RCC 7860 (cell line): ENCODE measurements at places on chromosomes 5 and 9.

DNA sequence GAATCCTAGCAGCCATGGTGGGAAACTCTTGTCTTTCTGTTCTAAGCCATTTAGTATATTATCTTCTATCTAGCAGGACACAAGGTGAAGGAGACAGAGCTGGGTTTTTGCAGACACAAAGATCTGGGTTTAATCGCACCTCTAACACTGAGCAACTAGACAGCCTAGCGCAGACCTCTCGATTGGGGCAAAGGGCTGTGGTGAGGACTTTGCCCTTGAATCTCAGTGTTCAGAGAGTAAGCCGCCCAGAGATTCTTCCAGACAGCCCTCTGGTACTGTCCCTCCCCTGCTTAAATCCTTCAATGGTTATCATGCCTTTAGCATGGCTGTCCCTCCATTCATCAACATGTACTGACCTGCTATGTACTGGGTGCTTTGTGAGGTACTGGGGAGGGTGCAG lies 128.1 kb downstream of the CRB2 start:
- DNase-seq, result no peak

DNA sequence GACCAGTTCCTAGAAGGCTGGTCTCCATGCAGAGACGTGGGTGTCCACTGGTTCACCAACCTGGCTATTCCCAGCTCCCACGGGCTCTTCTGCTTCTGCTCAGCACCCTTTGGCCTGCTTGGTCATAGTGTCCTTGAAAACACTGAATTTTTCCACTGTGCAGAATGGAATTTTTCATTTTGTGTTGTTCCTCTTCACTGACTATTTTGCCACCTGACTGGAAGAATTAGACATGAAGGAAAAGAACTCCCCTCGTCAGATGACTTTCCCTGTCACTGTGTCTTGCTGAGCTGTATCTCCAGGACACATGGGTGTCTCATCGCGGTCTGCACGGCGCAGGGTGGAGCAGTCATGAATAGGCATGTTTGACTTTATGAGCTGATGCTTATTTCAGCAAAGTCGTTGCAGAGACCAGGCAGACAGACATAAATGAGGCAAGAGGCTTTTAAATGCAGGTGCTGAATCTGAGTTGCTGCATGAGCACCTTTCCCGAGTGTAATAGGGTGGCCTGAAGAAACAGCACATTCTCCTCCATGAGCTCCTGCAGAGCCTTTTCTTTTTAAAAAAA lies 50.2 kb upstream of the SEMA4D start:
- DNase-seq, result no peak

GRCh38 chr9:114433720-114434255 lies 46.0 kb upstream of the AKNA start:
- DNase-seq, result no peak

- DNase-seq, result no peak
Measured at GRCh38 chr9:35335164-35335563, 154.7 kb upstream of the RUSC2 start.

GRCh38 chr9:115746496-115746895 lies 407.1 kb upstream of the PAPPA start:
- DNase-seq, result no peak

DNA sequence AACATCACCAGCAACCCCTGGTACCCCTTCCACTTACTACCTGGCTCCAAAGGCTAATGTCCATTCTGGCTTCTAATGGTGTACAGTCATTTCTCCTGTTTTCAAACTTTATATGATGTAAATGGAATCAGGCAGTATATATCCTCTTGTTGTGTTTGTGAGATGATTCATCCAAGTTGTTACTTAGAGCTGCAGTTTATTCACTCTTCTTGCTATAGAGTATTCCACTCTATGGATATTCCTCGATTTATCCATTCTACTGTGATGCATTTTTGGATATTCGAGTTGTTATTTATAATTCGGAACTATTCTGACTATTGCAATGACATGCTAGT lies 32.4 kb downstream of the IRF1 start:
- no peak for DNase-seq

DNA sequence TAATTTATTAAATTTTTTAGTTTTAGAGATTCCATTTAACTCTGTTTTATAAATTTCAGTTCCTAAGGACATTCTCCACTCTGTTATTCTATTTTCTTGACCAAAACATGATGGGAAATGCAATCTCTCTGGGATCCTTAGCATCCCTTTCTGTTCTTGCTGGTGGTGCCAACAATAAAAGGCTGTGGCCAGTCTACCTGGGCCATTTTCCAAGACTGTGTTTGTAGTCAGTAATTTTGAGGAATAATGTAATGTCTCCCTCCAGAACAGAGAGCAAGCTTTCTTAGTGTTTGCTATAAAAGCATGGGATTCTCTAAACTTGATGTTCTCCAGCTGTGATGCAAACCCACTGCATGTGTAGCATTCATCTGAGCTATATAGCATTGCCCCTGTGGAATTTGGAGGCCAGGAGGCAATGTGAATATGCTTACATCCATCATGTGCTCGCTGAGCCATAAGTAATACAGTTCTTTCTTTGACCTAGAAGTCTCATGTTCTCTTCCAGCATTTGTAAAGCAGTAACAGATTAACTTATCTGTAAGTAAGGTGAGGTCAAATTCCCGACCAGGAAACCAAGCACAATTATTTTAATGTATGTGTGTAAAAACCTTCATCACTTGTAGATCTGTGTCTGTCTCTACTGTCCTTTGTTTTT lies 211.5 kb upstream of the TAS2R1 start:
- no peak for DNase-seq

DNA sequence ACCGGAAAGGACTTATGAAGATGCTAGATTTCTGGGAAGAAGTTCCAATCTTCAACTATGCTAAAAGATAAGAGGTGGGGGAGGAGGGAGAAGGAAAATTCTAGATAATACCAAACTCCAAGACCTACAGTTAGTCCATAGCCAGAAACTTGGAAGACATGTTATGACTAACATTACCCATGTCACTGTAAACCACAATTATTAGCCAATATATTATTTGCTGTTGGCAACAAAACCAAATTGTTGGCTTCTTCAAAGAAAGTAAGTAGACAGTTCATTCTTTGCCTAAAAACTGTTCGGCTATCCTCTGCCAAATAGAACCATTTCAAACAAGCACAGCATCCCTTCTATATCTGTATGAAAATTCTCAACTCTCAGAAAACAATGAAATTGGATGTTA lies 25.1 kb downstream of the PRLR start:
- no peak for DNase-seq

DNA sequence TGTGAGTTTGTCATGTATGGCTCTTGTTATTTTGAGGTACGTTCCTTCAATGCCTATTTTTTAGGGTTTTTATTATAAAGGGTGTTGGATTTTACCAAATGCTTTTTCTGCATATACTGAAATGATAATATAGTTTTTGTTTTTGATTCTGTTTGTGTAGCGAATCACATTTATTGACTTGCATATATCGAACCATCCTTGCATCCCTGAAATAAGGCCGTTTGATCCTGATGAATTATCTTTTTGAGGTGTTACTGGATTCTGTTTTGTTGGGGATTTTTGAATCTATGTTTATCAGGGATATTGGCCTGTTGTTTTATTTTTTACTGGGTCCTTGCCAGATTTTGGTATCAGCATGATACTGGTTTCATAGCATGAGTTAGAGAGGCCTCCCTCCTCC lies 25.9 kb downstream of the SELENOP start:
- no peak for DNase-seq

DNA sequence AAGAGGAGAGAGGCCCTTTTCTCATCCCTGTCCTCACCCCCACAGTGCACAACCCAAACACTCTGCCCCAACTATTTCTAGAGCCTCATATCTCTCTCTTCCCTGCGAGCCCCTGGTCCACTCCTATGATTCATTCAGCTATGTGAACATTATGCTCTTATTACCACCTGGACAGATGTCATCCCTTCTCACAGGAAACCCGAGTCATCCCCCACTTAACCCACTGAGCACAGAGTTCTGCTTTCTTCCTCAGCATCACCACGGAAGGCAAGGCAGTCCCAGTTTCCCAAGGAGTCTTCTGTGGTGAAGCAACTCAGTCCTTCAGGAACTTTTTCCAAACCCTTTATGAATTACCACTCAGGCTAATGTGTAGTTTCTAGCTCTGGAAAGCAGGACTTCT lies 1.3 kb downstream of the DNAI1 start:
- DNase-seq, result no peak

DNA sequence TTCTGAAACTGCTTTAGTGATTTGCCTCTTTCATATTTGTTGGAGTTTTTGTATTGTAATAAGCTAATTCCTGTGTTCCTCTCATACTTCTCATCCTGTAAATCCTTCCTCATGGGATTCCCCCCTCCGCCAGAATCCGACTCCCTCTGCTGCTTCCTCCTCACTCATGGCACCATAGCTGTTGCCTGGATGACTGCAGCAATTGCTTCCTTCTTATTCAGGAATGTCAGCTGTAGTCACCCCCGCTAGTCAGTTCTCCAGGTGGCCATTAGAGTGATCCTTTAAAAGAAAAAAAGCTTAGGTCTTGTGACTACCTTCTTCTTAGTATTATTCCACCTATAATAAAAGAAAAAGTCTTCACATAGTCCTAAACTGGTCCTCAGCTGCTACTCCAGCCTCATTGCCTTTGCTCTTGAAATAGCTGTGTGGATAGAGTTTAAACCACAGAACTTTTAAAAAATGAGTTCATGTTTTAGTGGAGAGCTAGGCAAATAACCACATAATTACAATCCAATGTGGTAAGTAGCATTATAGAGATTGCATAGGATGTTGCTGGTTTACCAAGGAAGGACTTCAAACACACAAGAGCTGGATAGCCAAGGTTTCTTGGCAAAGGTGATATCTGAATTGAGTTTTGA lies 227.3 kb downstream of the KDM4C start:
- no peak for DNase-seq

DNA sequence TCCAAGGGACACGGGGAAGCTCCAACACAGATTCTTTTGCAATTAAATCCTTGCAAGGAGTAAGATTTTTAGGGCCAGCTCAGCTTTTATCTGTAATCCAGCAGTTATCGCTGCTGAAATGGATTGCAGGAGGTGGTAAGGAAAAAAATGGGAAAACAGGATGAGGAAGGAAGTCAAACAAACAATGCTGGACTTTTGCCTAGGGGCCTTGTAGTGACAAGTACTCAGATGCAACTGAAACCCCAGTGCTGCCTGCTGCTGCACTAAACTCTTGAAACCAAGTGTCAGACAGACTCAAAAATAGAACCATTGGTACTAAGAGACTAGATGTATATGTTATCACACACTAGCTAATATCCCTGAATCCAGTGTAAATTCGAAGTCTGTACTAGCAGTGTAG lies 309.2 kb downstream of the CTNND2 start:
- DNase-seq, result no peak

DNA sequence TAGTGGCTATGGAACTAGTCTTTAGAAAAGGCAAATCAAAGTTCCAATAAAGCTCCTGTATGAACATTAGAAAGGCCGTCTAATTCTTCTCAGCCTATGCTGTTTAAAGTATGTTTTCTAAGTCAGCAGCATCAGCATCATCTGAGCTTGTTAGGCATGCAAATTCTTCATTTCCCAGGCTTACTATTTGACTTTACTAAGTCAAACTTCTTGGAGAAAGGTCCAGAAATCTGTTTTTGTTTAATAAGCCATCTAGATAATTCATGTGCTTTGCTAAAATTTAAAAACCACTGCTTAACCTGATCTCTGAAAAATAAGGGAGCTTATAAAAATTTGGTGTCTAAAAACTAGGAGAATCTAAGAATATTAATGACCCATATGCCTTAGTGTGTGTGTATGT lies 200.2 kb upstream of the SGCD start:
- DNase-seq, result no peak

DNA sequence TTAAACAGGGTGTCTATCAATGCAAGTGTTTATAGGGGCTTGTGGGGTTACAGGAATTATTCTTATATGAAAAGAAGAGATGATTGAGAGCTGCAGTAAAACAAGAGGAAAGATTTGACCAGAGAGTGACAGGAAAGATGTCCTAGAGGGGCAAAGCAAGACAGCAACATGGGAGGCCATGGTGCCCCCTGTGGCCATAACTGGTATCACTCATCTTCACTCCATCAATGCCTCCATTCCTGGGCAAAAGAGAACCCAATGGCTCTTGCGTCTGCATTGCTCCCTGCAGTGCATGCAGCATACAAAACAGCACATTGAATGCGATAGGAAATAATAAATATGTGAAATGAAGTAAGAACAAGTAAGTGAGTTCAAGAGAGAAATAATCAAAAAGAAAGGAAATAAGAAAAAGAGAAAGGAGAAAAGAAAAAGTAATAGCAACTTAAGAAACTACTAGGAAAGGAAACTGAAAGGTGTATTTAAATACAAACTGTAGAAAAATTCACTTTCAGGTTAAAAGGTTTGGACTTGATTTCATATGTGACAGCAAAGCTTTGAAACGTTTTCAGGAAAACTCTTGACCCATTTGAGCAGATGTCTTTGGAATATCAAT lies 206.6 kb downstream of the SEMA5A start:
- no peak for DNase-seq

DNA sequence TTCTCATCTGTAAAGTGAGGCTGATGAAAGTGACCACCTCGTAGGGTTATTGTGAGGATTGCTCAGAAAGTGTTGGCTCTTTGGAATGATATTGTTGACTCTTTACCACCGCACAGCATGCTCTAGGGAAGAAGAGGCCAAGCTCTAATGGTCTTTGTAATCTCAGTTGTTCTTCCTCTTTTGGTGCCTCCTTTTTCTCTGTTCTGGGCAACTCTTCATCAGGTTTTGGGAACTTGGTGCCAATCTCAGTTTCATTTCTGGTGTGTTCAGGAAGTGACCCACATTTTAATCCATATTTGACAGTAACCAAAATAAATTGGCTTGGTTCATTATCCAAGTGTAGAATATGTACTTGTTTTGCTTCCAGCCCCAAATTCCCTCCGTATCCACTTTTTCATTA lies 25.1 kb downstream of the ARHGAP26 start:
- no peak for DNase-seq

GRCh38 chr9:124839612-124840299 lies 13.5 kb upstream of the WDR38 start:
- DNase-seq, result no peak

DNA sequence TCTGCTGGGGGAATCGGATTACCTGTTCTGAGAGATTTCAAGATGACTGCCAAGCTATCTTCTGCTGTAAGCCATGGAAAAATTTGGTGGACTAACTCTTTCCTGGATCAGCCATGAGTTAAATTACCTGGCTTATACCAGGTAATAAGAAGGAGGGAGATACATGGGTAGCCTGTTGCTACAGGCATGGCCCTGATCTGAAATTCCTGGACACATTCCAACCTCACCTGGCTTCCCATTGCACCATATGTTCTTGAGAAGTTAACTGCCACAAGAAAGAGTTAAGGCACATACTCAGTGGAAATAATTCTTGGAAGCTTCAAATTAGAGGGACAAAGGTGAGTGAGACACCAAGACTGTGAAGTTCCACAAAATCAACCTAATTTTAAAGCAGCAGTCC lies 371.3 kb downstream of the ACTL7B start:
- no peak for DNase-seq

DNA sequence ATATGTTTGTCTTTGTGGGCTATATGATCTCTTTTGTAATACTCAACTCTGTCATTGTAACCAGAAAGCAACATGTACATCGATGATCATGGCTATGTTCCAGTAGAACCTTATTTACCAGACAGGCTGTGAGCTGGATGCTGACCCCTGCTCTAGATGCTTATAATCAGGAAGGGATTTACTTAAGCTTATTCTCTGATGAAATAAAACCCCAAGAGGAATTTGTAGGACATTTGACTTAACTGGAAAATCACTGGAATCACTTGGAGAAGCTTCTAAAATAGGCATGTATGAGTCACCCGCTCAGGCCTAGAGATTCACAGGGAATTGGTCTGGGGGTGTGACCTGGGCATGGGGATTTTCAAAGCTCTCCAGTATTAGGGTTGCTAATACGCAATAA lies 285.8 kb upstream of the ZNF608 start:
- DNase-seq, result no peak

- peak; percentile 90 for DNase-seq
Measured at GRCh38 chr9:91036826-91037510, 235.3 kb downstream of the SYK start.
